ENCODE measurements at places on chromosomes 16 and 17. TPM values are rescaled to one million over a fixed set of nuclear protein-coding genes. Genes with fewer than 3 reads are reported as not detected.

The MT1A gene
- not detected for total RNA-seq

The CREBBP gene
- 33.2 TPM for total RNA-seq

The MAP2K3 gene
- total RNA-seq = 39.2 TPM

The PRKCB gene
- 6.0 TPM for total RNA-seq

The SLFN13 gene
- total RNA-seq = 4.4 TPM

DNA sequence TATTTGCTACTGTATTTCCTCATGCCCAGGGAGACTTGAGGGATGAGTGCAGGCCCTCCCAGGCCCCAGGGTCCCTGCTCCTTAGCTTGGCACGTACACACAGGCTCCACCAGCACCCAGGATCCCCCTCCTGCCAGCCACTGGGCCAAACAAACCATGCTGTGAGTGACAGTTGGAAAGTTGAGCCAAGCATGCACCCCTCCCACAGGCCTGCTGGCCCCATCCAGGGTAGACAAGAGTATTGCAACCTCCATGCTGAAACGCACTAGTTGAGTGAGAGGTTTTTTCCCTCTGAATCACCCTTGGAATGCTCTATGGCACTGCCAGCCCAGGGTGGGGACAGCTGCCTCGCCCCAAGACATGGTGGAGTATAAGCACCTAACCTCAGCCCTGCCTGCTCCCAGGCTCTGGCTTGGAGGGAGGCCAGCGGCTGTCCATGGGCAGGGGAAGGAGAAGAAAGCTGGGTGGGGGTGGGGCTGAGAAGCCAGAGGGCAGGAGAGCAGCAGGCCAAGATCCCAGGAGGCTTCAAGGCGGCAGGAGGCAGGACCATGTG lies 49.6 kb downstream of the PITPNM3 start:
- DNase-seq = peak; percentile 35

DNA sequence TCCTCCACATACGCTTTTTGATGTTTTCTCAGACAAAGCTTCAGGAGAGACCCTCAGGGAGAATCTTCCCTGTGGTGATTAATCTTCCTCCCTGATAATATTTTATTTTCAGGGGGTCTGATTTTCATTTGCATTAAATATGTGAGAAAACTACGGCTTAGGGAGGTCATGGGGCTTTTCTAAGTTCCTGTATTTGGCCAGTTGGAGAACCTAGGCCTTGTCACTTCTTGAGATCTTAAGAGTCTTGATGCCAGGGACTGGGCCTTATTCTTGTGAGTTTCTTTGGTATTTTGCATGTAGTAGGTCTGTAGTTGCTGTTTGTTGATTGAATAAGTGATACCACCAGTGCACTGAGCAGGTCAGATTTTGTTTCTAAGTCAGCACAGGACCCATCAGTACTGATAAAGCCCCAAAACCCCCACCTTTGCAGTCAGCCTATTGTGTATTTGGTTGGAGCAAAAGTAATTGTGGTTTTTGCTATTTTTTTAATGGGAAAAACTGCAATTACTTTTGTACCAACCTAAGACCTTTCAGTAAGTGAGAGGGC lies 130.1 kb downstream of the PRKCA start:
- DNase-seq = no peak

- DNase-seq = no peak
These were observed 32.6 kb downstream of the RHOT1 start for GRCh38 chr17:32174889-32175288.

- no peak for DNase-seq
These were observed 899 bp downstream of the CFAP52 start for GRCh38 chr17:9577373-9577709.

- no peak for DNase-seq
These were observed 47.6 kb downstream of the AKAP1 start for GRCh38 chr17:57132663-57133062.

DNA sequence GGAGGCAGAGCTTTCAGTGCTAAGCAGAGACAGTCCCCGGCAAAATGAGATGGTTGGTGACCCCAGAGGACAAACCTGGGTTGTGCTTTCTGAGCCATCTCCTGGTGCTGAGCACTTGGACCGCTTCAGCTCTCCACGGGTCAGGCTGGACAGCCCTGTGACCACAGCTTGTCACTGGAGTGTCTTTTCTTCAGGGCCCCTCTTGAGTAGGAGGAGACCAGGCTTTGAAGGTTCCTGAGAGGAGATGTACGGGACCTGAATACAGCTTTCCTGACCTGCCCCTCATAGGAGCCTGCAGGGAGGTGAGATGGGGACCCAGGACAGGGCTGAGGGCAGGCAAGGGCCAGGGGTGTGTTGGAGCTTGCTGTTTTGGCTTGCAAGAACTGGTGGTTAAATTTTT lies 17.8 kb upstream of the ADGRG1 start:
- no peak for DNase-seq

DNA sequence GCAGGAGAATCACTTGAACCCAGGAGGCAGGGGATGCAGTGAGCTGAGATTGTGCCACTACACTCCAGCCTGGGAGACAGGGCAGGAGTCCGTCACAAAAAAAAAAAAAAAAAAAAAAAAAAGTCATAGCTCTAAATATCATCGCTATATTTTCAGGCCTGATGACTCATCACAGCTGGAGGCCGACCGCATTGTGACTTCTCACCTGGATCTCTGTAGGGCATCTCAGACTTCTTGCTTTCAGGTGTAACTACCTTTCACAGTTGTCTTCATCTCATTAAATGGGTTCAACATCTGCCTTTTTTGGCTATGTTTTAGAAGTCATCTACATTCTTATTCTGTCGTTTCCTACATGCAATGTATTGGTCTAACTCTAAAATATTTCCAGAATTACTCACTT lies 353.1 kb upstream of the MON1B start:
- no peak for DNase-seq

- DNase-seq = no peak
These were observed 589.6 kb downstream of the WWOX start for GRCh38 chr16:78689028-78689427.

All from kidney epithelial cell (primary cell).